ENCODE measurements at places on chromosomes 1 and 21.

DNA sequence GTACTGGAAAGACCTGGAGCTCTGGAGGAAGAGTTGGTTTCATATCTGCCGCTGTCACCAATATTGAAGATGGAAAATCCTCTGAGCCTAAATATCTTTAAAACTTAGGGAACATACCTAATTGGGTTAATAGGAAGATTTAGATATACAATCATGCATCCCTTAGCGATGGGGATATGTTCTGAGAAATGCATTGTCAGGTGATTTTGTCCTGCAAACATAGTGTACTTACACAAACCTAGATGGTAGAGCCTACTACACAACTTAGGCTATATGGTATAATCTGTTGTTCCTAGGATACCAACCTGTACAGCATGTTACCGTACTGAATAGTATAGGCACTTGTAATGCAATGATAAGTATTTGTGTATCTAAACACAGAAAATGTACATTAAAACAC is 22.5 kb downstream of the YTHDF2 start:
- DNase-seq, result no peak

DNA sequence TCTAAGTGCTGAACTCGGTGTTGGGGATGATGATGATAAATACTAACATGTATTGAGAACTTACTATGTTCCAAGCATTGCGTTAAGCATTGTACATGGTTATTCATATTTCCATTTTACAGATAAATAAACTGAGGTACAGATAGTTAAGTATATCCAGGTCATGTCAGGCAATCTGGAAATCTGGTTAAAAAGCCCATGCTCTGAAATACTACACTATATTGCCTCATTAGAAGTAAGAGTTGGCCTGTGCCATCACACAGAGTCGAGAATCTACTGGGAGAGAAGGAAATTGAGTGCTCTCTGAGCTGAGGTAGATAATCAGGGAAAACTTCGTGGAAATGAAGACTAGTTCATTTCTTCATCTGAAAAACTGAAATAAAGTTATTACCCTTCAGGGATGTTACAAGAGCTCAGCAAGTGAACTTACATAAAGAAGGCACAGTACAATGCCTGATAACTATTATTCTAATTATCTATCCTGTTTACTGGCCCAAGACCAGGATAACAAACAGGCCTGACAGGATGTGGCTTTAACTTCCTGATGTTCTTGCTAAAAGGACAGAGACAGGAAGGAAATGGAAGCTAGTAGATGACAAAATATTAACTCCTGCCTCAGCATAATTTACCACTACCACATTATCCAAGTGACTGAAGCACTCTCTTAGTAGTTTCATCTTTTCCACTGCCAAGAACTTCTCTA is 85.6 kb downstream of the EPS15 start:
- DNase-seq, result no peak

DNA sequence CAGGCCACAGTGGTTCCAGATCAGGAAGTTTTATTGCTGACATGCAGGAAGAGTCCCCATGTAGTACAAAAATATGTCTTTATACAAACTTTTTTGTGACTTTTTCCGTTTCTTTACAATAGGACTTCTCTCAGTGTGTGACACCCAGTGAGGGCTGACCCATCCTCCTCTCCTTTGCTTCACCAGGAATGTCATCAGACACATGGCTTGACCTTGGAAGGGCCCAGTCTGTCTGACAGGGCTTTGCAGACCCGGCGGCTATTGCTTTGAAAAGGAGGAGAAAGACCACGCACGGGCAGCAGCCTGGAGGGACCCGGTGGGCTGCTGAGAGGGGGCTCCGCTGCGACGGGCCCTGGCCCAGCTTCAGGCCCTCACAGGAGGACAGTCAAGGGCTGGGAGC is 16.2 kb upstream of the EVA1B start:
- no peak for DNase-seq

GRCh38 chr1:174247472-174247871 is 88.2 kb downstream of the RABGAP1L start:
- no peak for DNase-seq
